ENCODE measurements at places on chromosomes 7 and 10.
A peak's percentile ranks its signal among the peaks of the same experiment; 100 is the strongest.

GRCh38 chr10:102279104-102279503 lies 33.8 kb downstream of the GBF1 start:
- DNase-seq = no peak

GRCh38 chr7:154881026-154881425 lies 121.9 kb downstream of the PAXIP1 start:
- DNase-seq = no peak

DNA sequence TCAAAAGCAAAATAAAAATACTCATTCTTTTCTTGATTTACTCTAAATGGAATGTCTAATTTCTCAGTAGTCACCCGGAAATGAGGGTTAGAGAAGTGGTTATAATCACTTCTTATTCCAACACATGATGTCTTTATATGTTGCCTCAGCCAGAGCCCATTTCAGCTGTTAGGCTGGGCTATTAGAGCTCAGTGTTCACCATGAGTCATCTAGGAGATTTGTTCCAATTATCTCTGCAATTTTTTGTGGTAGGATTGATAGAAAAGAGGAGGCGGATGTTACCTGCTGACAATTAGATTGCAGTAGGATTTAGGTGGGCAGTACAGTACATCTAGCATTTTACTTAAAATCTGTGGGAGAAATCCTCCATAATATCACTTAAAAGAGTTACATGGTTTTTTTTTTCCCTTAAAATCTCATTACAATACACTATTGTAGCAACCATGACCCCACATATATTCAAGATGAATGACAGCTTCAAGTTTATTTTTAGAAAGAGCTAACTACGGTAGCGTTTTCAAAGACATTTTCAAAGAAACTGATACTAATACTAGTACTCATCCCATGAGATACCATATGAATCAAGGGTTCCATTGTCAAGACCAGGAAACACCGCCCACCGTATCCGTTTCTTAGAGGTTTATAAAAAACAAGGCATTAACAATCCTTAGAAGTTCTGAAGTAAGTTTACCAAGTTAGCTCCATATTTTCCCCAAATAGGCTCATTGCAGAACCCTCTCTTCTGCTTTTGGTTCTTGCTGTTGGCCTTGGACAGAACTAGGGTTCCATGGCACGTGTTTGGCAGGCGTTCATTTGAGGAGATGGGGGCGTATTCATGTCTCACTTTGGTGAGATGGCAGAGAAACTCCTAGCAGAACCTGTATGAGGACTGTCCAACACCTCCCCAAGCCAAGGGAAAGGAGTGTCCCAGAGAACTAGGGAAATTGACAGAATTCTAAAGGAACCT lies 10.4 kb downstream of the CPA2 start:
- DNase-seq = no peak

DNA sequence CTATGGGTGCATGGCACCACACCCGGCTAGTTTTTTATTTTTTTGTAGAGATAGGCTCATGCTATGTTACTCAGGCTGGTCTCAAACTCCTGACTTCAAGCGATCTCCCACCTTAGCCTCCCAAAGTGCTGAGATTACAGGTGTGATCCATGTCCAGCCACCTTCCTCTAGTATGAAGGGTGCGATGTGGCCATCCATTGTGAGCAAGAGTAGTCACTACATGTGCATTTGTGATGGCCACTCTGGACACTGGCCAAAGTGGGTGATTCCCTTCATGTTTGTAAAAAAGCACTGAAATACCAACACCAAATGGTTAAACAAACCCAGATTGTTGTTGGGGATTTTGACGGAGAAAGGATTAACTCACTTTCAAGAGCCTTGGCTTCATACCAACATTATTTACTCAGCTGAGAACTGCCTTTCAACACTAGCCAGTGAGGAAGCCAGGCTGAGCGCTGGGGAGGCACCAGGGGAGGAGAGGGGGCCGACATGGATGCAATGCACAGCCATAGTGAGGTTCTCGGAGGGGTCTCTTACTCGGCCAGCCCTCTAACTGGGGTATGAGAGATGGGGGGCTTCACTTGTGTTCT lies 198.1 kb upstream of the LYZL2 start:
- no peak for DNase-seq

DNA sequence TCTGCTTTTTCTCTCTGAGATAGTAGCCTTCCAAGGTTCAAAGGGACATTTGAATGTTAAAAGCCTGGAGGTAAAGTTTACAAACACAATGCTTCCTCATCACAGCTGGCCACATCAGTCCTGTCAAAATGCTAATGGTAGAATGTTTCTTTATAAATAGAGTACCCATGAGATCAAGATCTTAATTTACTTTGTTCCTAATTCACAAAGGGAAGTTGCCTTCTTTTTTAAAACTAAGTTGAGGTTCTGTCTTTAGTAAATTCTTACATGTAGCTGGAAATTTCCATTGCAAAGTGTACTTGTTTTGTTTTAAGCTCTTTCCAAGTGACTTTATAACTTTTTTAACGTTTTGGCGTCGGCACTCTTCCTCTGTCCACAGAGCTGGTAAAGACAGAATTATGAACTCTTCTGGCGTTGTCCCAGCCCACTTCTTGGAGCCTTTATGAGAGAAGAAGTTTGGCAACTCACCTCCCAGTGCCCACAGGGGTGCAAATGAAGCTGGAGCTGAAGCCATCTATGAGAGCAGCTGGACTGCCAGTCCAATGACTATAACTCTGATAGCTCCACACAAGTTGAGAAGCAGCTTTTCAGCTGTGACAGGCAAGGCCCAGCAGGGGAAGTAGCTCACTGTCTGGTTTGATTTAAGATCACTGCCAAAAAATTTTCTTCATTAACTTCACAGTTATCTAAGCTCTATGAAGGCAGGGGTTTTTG lies 23.3 kb downstream of the FZD1 start:
- DNase-seq = no peak

- peak; percentile 16 for DNase-seq
These were observed 46.8 kb downstream of the HIPK2 start for GRCh38 chr7:139730746-139731612.

DNA sequence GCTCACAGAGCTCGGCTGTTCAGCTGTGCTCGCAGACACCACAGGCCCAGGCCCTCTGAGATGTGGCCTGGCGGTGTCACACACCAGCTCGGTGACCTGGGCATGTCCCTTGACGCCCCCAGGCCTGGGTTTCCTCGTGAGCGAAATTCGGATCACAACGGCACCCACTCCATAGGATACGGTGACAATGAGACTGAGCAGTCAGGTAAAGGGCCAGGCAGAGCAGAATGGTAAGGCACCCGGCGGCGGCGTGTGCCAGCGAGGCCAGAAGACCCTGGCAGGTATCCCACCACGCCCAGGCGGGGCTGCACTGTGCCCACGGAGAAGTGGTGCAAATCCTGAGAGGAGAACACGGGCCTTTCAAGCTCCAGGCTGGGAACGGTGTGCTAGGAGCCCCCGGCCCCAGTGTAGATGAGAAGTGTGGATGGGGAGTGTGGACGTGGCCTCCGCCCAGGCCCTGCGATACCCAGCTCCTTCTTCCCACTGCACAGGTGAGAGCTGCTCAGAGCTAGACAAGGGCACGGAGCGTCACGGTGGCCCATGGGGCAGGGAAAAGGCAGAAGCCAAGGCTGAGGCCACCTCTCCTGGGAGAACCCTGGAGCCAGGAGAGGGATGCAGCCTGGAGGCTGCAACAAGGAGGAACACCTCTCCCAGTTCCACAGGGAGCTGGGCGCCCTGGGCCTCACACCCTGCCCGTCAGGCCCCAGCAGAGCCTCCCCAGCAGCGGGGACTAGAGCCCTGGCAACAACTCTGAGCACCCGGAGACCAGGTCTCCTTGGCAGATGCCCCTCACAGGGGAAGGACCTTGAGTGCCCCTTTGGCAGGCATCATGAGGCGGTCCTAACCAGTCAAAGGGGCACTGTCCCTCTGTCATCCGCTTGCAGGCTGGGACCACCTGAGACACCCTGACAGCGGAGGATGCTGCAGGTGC lies 219.1 kb downstream of the MAD1L1 start:
- no peak for DNase-seq

GRCh38 chr7:149690688-149691446 lies 82.5 kb downstream of the ZNF467 start:
- DNase-seq = no peak

GRCh38 chr7:131103997-131104396 lies 223.7 kb upstream of the MKLN1 start:
- peak; percentile 16 for DNase-seq

GRCh38 chr10:49527061-49527460 lies 11.9 kb downstream of the ERCC6 start:
- no peak for DNase-seq

DNA sequence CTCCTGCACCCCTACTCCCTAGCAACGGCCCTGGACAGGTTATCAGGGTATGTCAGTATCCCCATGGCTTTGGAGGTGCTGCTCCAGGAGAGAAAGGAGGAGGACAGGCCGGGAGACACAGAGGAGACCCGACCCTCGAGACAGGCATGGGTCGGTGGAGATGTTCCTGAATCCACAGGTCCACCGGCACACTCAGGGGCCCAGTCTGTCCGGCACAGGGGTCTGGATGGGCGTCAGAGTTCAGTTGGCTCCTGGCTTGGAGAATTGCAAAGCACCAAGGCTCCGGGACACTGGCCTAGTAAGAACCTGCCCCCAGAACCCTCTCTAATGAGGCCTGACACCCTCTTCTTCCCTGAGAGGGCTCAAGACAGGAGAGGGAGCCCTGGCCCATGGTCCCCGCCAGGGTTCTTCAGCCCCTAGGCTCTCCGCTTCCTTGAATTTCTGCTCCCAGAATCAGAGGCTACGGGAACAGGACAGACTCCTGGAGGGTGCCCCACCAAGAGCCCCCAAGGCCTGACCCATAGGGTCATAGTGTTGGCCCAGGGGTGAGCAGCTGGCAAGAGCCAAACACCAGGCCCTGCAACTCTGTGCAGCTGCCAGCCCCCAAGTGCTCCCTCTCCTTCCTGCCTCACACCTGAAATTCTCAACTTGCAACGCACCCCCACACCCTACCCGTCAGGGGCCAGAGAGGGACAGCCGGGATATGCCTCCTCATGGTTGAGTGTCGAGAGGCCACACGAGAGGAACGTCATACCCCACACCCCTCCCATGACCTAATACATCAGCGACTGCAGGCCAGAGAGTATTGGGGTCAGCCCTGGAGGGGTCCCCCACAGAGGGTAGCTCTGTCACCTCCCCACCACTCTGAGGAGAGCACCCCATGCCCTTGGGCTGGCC lies 5.5 kb upstream of the IRF5 start:
- no peak for DNase-seq

GRCh38 chr10:133229265-133230043 lies 563 bp upstream of the UTF1 start:
- no peak for DNase-seq

GRCh38 chr10:81784111-81784597 lies 90.8 kb upstream of the NRG3 start:
- DNase-seq = no peak

GRCh38 chr10:100009283-100009792 lies 409 bp downstream of the DNMBP start:
- no peak for DNase-seq

- peak; percentile 66 for DNase-seq
These were observed at the start of gene ZNF485 for GRCh38 chr10:43606323-43607198. ZNF485 (plus strand) TSS chr10:43606438; CDS start chr10:43607051, 613 bp downstream.

DNA sequence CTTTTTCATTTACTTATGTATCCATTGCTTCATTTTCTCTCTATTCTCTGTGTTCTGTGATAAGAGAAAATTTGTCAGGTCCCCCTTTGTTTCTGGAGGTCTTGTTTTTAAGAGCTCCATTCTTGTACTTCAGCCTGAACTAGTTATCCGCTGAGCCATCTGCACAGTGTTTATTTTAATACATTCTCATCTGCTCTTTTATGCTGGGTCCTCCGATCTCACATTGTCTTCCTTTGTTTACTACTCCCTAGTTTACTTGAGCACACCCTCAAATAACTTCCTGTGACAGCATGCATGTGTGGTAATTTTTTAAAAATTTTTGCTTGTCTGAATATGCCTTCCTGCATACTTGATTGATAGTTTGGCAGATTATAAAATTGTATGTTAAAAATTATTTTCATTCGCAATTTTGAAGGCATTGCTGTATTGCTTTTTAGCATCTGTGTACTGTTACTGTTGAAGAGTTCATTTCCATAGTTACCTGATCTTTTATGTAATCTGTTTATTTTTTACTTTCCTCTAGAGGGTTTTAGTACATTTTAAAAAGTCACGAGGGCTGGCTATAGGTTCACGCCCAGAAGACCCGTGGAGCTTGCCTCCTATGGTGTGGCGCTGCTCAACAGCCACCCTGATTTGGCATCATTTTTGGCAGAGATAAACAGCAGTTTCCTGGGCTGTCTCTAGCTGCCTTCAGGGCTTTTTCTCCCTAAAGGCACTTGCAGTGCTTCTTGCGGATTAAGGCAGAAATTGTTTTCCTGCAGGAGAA lies 31.9 kb downstream of the RSBN1L start:
- no peak for DNase-seq

DNA sequence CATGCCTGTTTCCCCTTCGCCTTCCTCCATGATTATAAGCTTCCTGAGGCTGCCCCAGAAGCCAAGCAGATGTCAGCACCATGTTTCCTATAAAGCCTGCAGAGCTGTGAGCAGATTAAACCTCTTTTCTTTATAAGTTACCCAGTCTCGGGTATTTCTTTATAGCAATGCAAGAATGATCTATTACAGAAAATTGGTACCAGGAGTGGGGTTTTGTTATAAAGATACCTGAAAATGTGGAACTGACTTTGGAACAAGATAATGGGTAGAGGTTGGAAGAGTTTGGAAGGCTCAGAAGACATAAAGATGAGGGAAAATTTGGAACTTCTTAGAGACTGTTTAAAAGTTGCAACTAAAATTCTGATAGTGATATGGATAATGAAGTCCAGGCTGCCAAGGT lies 4.8 kb upstream of the RSU1 start:
- no peak for DNase-seq

- DNase-seq = no peak
These were observed 26.7 kb downstream of the IQCE start for GRCh38 chr7:2585446-2585845.

- DNase-seq = no peak
These were observed 222.8 kb downstream of the LHFPL3 start for GRCh38 chr7:104551226-104551625.

GRCh38 chr10:47091421-47091820 lies 180.2 kb downstream of the PTPN20 start:
- no peak for DNase-seq

- DNase-seq = no peak
These were observed 82.4 kb upstream of the SLC13A1 start for GRCh38 chr7:123282181-123282580.

DNA sequence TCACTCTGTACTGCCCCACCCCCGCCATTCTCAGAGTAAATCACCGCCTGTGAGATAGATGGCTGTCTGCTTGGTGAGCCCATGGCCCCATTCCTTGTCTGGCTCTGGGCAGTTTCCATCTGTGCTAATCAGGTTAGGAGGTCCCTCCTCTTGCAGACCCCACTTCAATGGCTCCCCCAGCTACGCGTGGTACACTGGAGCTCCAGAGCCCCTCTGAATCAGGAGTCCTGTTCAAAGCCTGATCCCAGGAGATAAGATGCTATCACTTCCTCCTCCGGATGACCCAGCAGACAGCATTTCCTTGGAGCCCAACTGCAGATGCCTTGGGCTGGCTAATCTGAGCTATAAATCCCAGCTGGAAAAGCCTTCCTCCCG lies 122.3 kb downstream of the SH3PXD2A start:
- no peak for DNase-seq
